Melanocyte of skin (primary cell): ENCODE measurements at places on chromosomes 11 and 22. TPM values are rescaled to one million over a fixed set of nuclear protein-coding genes. Genes with fewer than 3 reads are reported as not detected.

The FAM227A gene
- total RNA-seq, result 1.7 and 2.2 TPM in 2 replicates

The TMEM191B gene
- total RNA-seq, result 0.33 TPM in 1 of 2 replicates, not detected in the other

The ACP2 gene
- 47.8 and 52.3 TPM in 2 replicates for total RNA-seq

The TBX1 gene
- not detected in 2 replicates for total RNA-seq
